ENCODE measurements at places on chromosomes 1 and 21. TPM values are rescaled to one million over a fixed set of nuclear protein-coding genes. Genes with fewer than 3 reads are reported as not detected.

DNA sequence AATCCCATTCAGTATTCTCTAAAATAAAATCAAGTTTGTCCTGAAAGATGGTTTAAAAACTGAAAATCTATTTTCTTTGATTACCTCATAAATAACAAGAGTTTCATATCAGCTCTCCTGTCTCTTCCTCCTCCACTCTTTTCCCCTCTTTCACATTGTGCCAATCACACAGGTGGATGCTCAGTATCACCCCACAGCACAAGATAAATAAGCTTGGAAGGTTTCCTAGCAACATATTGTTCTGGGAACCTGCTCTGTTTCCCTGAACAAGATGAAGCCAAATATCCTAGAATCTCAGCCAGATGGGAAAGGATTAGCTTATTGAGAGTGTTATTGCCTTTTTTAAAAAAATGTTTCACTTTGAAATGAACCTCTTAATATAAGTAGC, 45.7 kb upstream of the CACYBP start:
- DNase-seq = no peak

DNA sequence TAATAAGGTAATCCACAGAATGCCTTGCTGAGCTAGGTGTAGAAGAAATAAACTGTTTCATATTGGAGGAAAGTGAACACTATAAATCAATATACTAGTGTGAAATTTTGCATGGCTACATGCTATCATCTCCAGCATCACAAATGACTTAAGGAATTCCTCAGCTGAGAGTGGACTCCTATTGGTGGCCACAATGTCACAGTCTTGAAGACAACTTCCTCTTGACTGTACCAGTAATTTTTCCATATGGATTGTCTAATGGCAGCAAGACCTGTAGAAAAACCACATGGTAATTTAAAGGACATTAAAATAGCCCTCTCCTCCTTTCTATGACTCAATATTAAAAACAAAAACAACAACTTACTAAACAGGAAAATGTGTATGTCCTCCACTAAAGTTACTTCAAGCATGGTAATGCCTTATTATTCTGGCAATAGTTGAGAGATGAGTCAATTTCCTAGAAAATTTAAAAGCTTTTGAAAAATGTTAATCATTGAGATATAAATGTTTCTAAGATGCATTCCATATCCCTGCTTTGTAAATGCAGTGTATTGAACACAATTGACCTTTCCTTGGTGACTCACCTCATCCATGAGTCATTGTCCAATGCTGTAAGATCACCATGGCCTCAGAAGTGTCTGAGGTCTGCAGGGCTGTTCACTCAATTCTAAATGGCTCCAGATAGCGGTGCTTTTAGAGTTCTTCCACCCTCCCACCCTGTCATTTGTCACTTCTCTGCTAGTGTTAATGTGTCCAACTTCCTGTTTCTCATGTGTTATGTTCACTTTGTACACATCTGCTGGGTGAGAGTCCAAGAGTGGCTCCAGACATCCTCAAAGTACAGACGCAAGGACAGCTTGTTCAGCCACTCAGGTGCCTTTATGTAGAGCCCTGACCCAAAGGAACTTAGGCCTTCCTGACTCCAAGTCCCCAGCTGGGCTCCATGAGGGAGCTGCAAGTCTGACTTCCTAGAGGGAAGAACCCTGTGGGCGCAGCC, 32.8 kb upstream of the DNASE2B start:
- DNase-seq = no peak

- DNase-seq = no peak
Observed at GRCh38 chr1:170692866-170693575, 29.1 kb downstream of the PRRX1 start.

NID1 gene
- 0.39 TPM for total RNA-seq

All from activated T-helper 2 cell treated with anti-CD3 and anti-CD28 coated beads, Interferon-gamma antibody, Interleukin-2, Interleukin-4, amounts not matched to agents 10 μg/mL and 5 μg/mL and 100 μg/mL, durations not matched to agents 14 hours and 24 hours and 36 hours (primary cell).